ENCODE measurements at places on chromosomes 13 and 19.

GRCh38 chr19:29484876-29485275, 40.9 kb upstream of the VSTM2B start:
- no peak for DNase-seq

DNA sequence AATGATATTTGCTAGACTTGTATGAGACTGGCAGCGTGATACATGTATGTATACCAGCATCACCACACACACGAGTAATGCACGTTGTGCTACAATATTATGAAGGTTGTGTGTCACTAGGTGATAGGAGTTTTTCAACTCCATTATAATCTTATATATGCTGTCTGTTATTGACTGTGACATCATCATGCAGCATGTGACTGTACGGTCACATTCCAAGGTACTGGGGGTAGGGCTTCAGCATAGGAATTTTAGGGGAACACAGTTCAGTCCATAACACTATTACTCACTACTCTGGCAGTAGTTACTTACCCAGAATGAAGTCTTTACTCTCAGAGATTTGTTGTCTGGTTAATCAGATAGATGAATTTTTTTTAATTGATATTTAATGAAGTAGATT, 91.1 kb downstream of the CDK8 start:
- no peak for DNase-seq

DNA sequence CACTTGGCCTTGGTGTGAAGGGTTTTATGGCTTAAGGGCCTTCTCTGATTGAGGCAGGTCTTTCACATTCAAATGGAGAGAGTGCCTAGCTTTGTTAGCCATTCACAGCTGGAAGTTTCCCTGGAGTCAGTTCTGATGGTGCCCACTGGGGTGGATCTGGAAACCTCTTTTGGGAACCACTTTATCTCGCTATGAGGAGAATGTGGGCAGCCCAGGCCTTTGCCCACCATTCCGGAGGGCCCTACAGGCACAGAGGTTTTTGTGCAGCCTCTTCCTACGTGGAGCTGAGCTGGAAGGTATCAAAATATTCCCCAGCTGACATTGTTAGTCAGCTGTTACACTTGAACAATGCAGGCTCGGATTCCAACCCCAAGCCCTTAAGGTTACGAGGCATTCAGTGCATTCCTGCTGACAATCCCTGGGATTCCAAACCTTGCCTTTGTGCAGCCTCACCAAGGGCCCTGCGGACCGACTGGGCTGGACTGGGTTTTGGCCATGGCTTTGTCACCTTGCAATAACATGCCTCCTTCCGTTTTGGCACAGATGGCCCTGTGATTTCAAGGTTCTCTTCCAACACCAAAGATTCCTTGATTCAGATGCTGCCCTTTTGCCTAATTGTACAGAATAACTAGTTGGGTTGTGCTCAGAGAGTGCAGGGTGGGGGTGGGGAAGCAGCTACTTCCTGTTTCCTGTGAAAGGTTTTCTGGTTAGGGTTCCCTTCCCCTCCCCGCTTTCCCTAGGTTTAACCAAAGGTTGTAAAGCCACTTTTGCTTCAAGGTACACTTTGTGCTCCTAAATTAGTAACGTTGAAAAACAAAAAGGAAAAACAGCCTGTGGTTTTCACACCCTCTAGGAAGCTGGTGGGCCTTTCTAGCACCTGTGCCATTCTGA, 27.0 kb downstream of the SAE1 start:
- DNase-seq = no peak

DNA sequence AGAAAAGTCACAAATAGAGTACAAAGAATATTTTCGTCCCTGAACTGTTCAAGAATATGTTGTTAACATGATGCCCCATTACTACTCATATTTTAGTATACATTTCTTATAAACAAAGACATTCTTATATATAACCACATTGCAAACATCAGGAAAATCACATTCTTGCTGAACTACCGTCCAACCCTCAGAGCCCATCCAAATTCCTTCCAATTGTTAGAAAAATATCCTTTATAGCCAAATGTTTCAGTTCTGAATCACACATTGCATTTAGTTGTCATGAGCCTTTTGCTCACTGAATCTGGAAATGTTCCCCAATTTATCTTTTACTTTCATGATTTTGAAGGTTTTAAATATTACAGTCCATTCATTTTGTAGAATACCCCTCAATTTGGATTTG, 467.8 kb upstream of the ARGLU1 start:
- no peak for DNase-seq

- DNase-seq = peak; percentile 24
Observed at GRCh38 chr13:98315902-98316301, 138.8 kb upstream of the RNF113B start.

DNA sequence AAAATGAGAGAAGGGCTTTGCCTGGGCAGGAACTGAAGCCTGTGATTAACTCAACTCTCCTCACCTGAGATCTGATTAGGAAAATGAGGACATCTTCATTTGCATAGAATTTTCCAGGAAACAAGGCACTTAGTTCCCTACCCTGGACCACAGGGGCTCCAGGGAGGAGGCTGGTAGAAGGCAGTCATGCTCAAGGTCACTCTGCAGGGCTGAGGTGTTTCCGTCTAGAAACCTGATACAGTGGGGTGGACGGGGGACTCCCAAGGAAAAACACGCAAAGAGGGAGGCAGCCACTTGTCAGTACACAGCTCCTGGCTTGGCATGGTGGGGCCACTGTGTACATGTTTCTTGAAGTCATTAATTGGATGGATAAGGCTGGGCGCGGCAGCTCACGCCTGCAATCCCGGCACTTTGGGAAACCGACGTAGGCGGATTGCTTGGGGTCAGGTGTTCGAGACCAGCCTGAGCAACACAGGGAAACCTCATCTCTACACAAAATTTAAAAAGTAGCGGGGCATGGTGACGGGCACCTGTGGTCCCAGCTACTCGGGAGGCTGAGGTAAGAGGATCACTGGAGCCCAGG, 6.0 kb downstream of the KLK14 start:
- no peak for DNase-seq

DNA sequence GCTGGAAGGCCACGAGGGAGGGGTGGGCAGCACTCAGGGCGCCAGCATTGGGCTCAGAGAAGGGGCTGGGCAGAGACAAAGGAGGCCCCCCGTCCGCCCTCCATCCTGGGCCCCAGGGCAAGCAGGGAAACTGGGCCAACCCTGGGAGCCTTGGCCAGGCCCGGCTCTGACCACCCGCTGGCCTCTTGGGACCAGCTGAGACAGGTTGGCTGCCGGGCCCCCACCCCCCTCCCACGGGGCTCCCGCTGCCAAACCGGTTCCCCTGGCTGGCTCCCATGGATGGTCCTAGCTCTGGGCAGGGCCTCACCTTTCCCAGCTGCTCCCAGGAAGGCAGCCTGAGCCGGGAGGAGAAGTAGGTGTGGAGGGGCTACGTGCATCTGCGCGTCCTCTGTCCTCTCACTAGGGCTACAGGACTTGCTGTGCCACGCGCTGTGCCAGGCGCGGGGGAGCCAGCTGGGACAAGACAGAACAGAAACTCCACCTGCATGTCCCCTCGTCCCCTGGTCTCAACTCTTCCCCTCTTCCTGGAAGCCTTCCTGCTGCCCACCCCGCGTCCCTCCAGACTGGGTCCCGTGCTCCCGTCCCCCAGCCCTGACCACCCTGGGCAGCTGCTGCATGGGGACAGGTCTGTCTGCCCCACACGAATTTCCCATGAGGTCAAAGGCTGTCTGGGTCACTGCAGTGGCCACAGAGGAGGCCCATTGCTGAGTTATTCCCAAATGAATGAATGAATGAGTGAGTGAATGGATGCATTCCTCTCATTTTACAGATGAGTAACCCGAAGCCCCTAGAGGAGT, 29.1 kb upstream of the NCCRP1 start:
- peak; percentile 36 for DNase-seq

- DNase-seq = no peak
Observed at GRCh38 chr13:33045851-33046592, 29.8 kb downstream of the KL start.

DNA sequence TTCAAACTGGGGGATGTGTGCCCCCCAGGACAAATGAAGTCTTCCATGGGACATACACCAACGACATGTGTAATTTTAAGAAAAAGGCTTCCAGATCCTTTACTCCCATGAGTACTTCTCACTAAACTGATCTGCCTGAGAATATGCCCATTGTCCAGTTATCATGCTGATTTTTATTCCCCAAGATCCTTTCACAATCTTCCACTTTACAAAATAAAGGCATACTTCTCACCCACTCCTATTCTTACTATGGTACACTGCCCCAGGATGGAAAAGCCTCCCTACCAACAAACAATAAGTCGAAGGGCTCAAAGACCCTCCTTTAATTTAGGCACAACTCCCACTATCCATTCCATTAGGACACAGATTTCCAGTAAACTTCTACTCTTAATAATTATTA, 3.5 kb downstream of the SPART start:
- DNase-seq = no peak

DNA sequence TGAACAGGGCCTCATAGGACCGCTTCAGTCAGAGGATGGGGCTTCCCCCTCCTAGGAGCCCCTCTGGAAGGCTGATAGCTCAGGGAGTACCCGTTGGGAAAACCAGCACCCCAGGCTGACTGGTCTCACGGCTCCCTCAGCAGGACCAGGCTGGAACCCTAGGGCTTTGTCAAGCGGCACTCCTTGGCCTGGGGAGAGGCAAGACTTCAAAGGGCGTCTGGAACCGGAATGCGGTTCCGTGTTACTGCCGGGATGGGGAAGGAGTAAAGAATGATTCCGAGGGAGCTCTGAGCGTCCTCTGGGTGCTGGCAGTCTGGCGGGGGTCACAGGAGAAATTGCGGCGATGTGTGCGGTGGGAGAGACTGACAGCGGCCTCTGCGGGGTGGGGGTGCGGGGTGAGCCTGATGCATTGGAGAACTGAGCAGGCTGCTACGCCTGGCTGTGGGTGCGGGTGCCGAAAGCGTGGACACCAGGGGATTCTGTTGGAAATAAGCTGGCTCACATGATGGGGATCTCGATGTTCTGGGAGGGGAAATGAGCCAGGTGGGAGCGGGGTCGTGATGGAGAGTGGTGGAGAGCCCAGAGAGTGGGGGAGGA, 1.9 kb downstream of the COX6B2 start:
- no peak for DNase-seq

- peak; percentile 100 for DNase-seq
Observed at GRCh38 chr19:44890366-44891015, 563 bp upstream of the TOMM40 start.

GRCh38 chr13:109728791-109729731, 57.3 kb downstream of the IRS2 start:
- no peak for DNase-seq

DNA sequence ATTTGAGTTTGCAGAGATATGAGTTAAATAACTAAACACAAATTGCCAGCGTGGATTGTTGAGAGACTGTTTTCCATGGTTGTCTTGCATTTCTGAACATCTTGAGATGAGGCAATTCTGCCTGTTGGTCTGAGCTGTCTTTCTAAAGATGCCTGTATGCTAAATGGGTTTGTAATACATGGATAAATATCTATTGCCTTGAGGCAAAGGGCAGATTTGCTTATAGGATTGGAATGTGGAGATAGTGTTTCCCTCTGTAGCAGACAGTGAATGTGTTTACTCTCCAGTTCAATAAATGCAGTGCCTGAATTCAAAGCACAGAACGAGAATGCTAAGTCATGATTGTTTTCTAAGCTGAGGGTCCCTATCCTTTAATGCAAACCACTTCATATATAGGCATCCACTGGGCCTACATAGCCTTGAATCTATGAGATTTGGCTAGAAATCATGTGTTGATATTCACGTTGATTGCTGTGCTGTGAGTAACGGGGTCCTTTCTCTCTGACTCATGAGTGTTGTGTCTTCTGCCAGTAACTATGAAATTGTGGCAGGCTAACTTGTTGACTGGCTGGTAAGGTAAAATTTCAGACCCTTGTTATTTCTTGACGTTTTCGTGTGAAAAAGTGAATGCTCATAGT, 2554.8 kb downstream of the PCDH9 start:
- DNase-seq = no peak

DNA sequence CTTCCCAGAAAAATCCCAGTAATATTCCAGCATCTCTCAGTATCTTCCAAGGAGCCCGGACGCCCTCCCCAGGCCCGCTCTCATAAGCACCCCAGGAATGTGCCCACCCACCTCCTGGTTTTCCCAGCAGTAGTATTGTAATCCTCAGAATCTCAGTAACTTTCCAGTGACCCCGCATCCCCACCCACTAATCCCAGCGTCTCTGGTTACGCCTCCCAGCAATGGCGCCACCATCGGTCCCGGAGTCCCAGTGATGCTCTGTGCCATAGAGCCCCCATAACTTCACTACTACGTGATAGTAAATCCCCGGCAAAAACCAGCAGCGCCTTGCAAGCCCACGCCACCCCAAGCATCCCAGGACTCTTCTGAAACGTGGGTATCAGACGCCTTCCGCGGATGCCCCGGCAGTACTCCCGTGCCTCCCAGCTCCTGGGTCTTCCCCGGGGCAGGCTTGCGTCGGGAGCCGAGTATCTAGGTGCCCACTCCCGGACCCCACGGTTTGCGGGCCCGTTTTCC, 928 bp upstream of the PNPLA6 start:
- DNase-seq = no peak

DNA sequence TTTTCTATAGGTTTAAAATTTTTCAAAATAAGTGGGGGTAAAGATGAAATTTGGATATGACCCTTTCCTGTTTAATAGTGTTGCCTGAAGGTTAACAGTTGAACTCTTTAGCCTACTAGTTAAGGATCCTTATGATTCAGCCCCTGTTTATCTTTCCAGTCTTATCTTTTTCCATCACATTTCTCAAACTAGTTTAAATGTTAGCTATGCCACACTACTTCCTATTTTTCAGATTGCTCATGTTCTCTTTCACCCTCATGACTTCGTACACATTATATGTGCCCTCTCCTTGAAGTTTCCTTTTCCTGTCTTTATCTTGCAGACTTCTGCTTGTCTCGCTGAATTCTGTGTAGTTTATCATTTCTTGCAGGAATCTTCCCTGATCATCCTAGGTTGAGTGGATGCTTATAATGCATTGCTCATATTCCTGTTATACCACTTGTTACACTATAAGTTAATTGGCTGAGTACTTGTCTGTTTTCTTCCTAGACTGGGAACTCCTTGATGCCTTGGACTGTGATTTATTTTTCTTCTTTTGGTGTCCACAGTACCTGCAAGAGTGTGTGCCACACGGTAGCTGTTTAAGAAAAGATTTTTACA, 86.7 kb downstream of the FNDC3A start:
- DNase-seq = no peak

DNA sequence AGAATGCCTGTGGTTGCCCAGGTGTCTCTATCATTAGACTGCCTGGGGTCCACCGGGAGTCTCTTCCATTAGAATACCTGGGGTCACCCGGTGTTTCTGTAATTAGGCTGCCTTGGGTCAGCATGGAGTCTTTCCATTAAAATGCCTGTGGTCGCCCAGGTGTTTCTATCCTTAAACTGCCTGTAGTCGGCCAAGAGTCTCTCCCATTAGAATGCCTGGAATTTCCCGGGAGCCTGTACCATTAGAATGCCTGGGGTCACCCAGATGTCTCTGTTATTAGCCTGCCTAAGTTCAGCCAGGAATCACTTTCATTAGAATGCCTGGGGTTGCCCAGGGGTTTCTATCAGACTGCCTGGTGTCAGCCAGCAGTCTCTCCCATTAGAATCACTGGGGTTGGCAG, 1492.8 kb downstream of the UQCRFS1 start:
- no peak for DNase-seq

- DNase-seq = no peak
Observed at GRCh38 chr13:49354719-49355118, 89.1 kb downstream of the CAB39L start.

GRCh38 chr19:2302319-2303210, 5.4 kb downstream of the LINGO3 start:
- DNase-seq = no peak

- no peak for DNase-seq
Observed at GRCh38 chr13:109374609-109375200, 411.7 kb downstream of the IRS2 start.
